ENCODE measurements at places on chromosomes 2 and 18. TPM values are rescaled to one million over a fixed set of nuclear protein-coding genes. Genes with fewer than 3 reads are reported as not detected.

- DNase-seq = no peak
Observed at GRCh38 chr2:136060416-136060815, 57.5 kb downstream of the CXCR4 start.

GRCh38 chr2:101473911-101474701 lies 806 bp downstream of the RFX8 start:
- DNase-seq = no peak

DNA sequence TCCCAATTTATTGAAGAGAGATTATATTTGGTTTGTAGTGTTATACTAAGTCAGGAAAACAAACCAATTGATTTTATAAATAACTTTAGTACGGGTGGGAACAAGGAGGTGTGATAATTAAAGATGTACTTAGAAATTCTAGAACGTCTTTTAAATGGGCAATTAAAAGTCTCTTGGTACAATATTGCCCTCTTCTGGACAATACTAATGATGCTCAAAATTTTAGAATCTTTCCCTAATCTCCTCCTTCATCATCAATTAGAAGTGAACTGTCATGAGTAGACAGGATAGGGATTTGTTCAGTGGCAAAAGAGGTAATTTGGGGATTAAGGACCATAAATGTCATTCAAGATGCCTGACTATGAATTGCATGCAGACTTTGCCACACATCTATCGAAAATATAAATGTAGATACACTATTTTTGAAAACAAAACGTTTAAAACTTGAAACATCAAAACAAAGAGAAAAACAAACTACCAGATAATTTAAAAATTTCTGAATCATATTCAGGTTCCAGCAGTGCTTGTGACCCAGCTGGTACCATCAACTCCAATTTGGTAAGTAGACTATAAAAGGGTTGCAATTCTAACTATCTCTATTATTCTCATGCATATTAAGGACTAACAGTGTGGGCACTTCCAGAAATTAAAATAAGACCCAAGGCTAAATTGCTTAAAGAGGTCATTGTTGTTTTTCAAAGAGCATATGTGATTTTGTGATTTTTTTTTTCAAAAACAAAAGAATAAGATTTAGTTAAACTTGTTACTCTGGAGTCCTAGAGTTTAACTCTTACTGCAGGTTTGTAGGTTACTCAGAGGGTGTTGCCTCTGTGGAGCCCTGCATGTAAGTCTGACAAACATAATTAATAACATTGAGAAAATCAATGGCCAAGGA lies 123.5 kb downstream of the LAMA3 start:
- no peak for DNase-seq

GRCh38 chr18:33421225-33421624 lies 19.3 kb downstream of the CCDC178 start:
- no peak for DNase-seq

DNA sequence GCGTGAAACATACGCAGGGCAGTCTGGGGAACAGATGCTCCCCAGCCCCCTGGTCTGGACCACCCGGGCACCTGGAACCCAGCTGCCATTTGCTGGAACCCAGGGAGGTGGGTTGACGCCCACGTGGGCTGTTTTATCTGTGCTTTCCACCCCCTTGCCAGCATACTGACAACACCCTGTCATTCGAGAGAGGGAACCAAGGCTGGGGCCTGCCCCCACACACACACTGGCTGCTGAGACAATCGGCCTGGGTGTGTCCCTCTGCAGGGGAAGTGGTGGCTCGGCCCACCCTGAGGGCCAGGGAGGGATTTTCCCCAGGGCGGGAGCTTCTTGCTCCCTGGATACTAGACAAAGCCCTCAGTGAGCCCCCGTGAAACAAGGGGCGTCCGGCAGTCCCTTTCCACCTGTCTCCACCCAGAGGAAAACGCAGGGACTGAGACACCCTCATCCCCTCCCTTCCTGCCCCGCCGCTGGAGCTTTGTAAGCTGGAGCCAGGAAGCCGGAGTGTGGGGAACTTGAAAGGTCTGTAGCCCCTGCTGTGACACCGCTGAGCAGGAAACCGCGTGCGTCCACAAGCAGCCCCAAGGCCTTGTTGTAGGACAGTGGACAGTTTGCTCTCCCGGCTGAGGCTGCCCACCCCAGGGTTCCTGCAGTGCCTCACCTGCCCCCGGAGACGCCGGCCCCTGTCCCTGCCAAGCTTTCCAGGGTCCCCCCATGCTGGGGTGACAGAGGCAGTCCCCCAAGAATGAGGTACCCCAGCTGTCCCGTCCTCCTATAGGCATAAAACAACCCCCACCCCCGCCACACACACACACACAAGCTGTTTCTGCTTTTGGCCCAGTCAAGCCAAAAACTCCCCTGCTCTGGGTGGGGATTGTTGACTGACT lies 14.1 kb upstream of the KLF11 start:
- peak; percentile 38 for DNase-seq

DNA sequence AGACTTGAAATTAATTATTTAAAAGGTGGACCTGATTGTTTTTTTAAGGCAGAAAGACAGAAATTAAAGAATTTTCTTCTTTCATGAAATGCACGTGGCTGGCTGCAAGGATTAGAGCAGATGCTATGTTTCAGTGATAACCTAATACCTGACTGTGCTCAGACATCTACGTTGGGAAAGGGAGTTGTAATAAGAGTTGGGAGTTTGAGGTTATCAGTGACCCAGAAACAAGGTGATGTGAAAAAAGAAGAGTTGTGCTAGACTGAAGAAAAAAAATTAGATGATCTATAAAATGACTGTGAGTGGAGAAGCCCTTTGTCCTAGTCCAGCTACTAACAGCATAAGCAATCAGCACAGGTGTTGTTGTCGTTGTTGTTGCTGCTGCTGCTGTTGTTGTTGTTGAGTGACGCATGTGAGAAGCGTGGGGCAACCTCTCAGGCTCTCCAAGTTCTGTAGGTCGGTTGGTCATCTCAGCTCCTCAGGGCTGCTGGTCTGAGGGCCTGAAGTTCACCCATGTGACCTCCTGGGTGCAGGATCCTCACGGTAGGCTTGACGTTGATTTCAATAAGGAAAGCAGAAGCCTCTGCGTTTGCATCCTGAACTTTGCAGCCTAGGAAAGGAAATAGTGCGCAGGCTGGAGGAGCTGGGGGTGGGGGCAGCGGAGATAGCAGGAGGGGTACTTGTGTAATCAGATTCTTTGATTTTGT lies 7.6 kb downstream of the POU3F3 start:
- DNase-seq = no peak

- no peak for DNase-seq
Observed at GRCh38 chr2:216635171-216635570, 2.0 kb downstream of the IGFBP2 start.

- DNase-seq = no peak
Observed at GRCh38 chr2:45968946-45969584, 317.6 kb downstream of the PRKCE start.

DNA sequence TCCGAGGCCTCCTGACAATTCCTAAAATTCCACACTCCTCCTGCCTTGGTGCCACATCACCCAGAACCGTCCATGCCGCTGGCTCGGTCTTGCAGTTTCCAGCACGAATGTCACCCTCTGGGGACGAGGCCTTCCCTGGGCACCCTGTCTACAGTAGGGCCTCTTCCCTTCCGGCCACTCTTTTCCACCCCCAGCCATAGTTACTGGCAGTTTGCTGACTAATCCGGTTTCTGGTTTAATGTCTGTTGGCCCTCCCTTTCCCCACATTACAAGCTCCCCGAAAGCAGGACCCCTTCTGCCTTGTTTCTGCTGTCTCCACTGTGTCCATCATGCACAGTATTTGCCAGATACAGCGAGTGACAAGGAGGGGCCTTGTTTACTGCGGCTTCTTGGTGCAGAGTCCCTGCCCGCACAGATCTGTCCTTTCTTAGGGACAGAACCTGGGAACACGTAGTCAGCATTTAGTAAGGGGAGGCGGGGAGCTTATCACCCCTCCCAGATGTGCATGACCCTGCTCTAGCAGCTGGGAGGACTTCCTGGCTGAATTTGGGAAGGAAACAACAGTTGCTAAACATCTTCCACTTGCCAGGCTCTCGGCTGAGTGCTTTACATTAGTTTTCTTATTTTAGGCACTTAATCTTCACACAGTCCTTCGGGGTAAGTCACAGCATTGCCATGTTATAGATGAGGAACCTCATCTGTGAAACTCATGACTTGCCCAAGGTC lies 23.6 kb upstream of the CATIP start:
- no peak for DNase-seq

GRCh38 chr2:225742487-225742886 lies 343.0 kb downstream of the NYAP2 start:
- DNase-seq = no peak

The ATP6V1C2 gene
- 56.8 TPM for total RNA-seq

The HOXD13 gene
- not detected for total RNA-seq

The QPCT gene
- 33.8 TPM for total RNA-seq

The RIT2 gene
- total RNA-seq = not detected

The CCDC121 gene
- total RNA-seq = 6.3 TPM

The CLHC1 gene
- 13.7 TPM for total RNA-seq

The KIF1A gene
- 0.89 TPM for total RNA-seq

The ONECUT2 gene
- total RNA-seq = 0.10 TPM
